ENCODE measurements at places on chromosomes 16 and 17.

- DNase-seq, result no peak
Measured at GRCh38 chr17:20982589-20983358, 60.0 kb downstream of the USP22 start.

GRCh38 chr17:16383772-16384287, 2.9 kb downstream of the UBB start:
- no peak for DNase-seq

DNA sequence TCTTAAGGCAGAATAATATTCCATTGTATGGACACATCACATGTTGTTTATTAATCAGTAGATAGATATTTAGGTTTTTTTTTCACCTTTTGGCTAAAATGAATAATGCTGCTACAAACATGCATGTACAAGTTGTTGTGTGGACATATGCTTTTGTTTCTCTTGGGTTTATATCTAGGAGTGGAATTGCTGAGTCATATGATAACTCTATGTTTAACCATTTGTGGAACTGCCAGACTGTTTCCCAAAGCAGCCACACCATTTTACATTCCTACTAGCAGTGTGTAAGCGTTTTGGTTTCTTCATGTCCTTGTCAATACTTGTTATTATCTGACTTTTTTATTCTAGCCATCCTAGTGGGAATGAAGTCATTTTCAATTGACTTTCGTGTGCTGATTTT, 21.3 kb downstream of the CYLD start:
- no peak for DNase-seq

GRCh38 chr16:86949116-86949515, 368.1 kb downstream of the C16orf95 start:
- no peak for DNase-seq

DNA sequence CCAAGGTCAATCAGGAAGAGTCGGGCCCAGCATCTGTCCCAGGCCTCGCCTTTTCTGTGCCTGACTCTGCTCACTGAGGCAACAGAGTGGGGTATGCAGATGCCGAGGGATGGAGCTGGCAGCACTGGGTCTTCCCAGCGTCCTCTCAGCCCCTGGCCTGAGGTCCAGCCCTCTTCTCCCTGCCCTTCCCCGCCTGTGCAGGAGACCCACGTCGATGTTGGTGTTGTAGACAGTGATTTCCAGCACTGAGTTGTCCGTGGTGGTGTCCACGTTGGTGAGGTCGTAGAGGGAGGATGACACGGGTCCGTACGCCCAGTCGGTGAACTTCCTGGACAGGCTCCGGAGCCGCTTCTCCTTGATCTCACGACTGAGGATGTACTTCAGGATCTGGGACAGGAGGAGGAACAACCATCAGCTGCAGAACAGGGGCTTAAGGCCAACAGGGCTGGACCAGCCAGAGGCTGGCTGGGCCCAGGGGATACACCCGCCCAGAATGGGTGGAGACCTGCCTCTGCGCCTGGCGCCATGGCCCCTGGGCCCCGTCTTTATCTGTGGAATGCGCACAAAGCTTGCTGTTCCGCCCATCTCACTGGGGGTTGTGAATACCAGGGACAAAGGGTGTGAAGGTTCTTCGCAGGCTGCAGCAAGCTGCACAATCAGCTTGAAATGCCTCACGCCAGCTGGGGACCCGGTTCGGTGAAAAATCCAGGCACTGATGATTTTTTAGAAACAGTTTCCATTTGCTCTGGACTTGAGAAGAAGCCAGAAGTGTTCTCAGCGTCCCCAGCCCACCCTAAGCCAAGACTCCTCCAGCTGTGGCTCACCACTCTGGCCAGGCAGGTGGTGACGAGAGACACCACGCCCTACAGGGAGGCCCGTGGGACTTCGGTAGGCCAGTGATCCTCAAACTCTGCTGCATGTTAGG, 27.5 kb downstream of the TRPV3 start:
- DNase-seq, result peak; percentile 58

GRCh38 chr17:29628644-29629043, 5.9 kb upstream of the CORO6 start:
- DNase-seq, result no peak

GRCh38 chr17:76716839-76717215, 6.1 kb upstream of the MXRA7 start:
- no peak for DNase-seq

DNA sequence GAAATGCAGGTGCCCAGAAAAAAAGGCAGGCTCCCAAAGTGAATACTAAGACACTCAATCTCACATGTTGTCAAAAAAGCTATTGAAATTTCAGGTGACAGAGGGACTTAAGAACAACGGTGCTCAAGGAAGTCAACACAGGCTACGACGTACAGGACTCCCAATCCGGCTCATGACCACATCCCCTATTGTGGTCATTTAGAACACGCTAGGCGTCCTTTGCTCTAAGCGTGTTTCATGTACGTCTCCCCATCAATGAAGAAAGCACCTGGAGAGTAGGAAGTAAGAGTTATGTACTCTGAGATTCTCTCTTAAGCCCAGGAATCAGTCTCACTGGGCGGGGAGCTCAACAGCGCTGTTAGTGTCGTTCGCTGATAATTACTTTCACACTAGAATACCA, 94.1 kb downstream of the MRM3 start:
- no peak for DNase-seq

Measured in amygdala (tissue), 56 donors.